ENCODE measurements at places on chromosomes 3 and 15.

GRCh38 chr15:93454788-93455187 is 365.8 kb upstream of the RGMA start:
- DNase-seq = no peak

DNA sequence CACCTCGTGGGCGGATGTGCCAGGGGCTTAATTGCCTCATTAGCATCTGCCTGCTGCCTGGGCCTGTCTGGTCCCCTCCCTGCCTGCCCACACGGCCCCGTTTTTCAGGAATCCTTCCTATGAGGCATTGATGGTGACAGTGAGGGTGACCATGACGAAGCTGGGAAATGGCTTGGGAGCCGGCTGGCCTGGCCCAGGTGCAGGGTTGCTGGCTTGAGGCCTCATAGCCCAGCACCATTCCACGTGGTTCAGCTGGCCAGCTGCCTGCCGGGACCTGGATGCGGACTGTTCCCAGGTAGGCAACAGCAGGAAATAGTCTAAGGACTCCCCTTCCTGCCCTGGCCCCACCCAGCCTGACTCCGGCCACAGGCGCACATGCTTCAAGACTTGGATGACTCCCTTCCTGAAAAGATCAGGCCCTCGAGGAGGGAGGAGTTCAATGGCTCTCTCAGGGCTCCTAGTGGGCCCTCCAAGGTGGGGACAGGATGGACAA is 8.9 kb upstream of the DUSP7 start:
- no peak for DNase-seq

- DNase-seq = no peak
Observed at GRCh38 chr3:9012521-9012920, 49.2 kb upstream of the RAD18 start.

DNA sequence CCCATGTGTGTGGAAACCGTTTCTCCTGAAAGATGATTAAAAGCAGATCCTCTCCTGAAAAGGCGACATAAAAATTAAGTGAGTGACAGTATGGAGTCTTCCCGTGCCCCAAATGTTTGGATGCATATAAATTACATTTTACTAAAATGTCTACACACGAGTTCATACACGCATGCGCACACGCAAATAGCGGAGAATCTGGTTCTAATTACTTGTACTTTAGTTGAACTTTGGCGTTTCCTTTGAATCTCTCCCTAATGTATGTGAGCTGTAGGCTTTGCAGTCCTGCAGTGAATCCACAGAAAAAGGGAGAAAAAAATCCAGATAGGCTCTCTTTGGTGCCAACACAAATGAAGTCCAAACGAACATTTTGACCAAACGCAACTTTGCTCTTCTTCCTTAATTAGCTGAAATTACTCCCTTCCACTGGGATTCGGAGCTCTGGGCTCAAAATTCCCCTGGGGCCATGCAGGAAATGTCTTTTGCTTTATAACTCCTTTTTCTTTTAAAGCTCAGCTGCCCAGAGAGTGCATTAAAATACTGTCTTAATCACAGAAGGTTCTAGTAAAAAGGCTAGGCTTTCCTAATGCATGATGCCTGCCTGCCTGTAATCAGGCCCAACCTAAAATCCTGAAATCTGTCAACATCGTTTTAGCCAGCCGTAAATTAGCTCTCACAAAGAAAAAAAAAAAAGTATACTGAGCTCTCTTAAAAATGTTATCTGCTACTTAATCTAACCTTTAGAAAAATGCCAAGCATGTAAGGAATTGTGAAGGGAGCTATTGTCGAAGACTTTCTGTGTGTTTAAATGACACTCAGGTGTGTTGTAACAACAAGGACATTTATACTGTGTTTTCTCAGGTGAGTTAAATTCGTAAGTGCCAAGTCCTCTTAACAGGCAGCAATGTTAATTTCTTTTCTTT is 26.2 kb downstream of the RARB start:
- DNase-seq = peak; percentile 90

- no peak for DNase-seq
Observed at GRCh38 chr3:143366672-143367071, 247.1 kb downstream of the CHST2 start.
